ENCODE measurements at places on chromosomes 1 and 21.

DNA sequence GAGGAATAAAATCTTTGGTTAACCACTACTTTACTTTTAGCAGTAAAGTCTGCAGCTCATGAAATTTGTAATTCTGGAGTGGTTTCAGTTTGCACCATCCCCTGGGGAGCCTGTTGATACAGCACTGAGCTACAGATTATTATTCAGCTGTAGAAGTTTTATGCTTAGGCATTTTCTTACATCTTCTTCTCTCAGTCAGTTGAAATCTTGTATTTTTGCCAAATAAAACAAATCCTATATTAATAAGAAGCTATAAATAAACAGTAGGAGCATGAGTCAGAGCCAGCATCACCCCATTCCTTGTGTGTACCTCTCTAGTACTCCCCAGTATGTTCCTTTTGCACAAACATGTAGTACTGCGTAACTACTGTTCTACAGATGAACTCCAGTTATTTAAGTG, 118.9 kb downstream of the ATF6 start:
- DNase-seq: no peak

- no peak for DNase-seq
These were observed 19.6 kb downstream of the CAPN8 start for GRCh38 chr1:223645903-223646302.

DNA sequence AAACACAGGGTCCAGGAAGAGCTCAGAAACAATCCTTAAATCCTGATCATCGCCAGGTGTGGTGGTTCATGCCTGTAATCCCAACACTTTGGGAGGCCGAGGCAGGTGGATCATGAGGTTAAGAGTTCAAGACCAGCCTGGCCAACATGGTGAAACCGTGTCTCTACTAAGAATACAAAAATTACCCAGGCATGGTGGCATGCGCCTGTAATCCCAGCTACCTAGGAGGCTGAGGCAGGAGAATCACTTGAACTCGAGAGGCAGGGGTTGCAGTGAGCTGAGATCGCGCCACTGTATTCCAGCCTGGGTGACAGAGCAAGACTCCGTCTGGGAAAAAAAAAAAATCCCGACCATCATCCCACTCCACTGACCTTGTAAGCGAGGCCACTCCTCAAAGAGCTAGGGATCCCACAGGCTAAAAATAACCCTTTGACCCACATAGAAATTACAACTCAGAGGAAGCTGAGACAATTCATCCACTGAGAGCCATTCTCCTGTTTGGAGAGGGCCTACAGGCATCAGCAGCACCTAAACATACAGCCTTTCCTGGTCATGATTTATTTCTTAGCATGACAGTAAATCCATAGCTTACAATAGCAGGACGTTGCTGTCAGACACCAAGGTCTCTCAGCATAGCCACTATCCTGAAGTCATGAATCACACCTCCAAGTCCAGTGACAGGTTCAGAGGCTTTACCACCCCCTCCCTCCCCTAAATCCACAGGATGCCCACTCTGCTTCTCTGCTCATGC, 66.7 kb downstream of the TGFBR3 start:
- DNase-seq: no peak

DNA sequence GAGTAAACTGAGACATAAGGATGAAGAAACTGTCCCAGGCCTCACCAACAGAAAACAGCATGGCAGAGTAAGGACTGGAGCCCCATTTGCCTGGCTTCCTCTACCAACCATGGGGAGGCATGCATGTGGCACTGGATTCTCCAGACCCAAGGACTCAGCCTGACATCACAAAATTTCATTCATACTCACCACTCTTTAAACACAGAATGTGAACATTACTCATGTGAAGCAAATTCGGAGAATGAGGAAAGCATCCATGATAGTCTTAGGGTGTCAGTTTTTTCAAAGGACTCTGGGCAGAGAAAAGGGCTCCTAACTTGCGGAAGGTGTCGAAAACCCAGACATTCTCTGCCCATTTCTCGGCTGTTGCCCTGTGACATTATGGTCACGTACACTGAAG, 83.9 kb downstream of the PCNX2 start:
- DNase-seq: no peak

GRCh38 chr1:204363335-204364114, 3.8 kb upstream of the PLEKHA6 start:
- DNase-seq: peak; percentile 81

DNA sequence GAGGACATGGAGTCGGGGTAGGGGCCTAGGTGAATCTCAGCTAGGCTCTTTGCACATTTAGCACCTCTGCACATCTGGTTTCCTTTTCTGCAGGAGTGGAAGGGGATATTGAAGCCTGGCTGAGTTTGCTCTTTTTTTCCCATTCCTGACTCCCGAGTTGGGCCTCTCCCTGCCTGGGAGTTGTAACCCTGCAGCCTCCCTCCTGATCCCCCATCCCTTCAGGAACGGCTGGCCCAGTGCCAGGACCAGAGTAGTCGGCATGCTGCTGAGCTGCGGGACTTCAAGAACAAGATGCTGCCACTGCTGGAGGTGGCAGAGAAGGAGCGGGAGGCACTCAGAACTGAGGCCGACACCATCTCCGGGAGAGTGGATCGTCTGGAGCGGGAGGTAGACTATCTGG, 836 bp downstream of the OLFML3 start:
- DNase-seq: no peak

Data from D341Med (cell line).